MCF 10A (cell line): ENCODE measurements at places on chromosomes 2 and 18.
A peak's percentile ranks its signal among the peaks of the same experiment; 100 is the strongest.

GRCh38 chr2:12728221-12728777 lies 11.6 kb downstream of the TRIB2 start:
- DNase-seq = no peak

GRCh38 chr18:25067275-25068025 lies 284.5 kb downstream of the ZNF521 start:
- DNase-seq = no peak

- DNase-seq = no peak
These were observed 21.6 kb upstream of the GPR55 start for GRCh38 chr2:230946429-230947234.

GRCh38 chr18:12742453-12742852 lies 39.6 kb downstream of the PSMG2 start:
- DNase-seq = peak; percentile 55

DNA sequence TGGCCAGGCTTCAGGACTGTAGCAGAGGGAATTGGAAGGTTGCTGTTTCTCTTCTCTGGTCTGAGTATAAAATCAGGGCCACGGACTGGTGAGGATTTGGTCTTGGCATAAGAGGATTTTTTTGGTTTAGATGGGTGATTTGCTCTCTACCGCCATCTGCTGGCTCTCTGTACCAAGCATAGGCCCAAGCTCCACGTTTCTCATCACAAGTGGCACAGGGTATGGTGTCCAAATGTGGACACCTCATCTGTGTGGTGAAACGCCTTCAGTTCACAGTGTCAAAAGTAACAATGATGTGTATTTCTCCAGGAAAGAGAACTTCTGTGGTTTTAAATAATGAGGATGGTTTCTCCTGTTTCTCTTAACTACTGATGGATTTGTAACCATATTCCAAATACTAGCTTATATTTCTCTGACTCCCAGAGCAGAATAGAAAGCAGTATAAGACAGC lies 115.1 kb downstream of the EML6 start:
- DNase-seq = peak; percentile 81

- no peak for DNase-seq
These were observed 111.0 kb upstream of the RASGRP3 start for GRCh38 chr2:33365264-33365970.

GRCh38 chr2:168896783-168897182 lies 4.3 kb upstream of the G6PC2 start:
- DNase-seq = no peak

DNA sequence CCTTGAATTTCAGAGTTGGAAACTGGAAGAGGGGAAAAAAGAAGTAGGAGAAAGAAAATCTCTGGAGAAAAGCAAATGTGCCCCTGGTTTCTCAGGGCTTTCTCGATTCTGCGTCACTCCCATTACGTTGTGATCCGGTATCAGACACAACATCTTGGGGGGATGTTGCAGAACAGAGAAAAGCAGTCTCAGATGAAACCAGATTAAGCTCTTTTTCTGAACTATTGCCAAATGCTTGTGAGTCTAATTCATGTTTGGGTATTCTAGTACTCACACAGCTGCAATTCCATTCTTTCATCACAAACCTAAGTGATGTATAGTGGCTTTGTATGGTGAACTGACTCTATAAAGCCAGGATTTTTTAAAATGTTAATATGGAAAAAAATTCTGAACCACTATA lies 233.2 kb downstream of the TCF4 start:
- DNase-seq = no peak

GRCh38 chr2:133235968-133236367 lies 332.3 kb downstream of the NCKAP5 start:
- DNase-seq = peak; percentile 0

DNA sequence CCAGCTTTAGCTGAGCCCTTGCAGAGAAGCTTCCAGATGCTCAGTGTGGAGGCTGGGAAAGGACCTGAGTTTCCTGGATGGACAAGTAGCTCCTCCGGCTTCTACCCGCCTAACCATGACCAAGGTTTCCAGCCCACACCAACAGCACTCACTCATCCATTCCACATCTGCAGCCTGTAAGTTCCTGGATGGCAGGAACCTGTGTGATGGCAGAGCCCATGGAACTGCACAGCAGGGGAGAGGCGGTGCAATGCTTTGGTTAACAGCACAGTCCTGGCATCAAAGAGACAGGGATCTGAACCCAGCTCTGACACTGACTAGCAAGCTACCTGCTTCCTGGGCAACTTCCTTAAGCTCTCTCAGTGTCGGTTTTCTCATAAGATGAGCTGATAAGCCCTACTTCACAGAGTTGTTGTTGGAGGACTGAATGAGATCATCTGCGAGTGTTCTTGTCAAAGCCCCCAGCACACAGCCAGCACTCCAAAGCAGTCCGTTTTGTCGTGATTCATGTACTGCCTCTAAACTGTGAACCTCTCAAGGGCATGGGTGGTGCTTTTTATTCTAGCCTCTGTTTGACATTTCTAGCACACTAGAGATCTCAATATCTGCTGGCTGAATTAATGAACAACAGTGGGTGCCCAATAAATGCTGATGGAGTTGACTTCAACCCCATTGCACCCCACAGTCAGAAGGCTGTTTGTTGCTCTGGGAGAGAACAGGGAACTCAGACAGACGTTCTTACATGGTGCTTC lies 41.6 kb upstream of the OTOF start:
- DNase-seq = no peak

- DNase-seq = no peak
These were observed 823.1 kb downstream of the EPHA4 start for GRCh38 chr2:220748875-220749479.

GRCh38 chr18:34978953-34979608 lies 62.1 kb upstream of the MAPRE2 start:
- DNase-seq = peak; percentile 93

DNA sequence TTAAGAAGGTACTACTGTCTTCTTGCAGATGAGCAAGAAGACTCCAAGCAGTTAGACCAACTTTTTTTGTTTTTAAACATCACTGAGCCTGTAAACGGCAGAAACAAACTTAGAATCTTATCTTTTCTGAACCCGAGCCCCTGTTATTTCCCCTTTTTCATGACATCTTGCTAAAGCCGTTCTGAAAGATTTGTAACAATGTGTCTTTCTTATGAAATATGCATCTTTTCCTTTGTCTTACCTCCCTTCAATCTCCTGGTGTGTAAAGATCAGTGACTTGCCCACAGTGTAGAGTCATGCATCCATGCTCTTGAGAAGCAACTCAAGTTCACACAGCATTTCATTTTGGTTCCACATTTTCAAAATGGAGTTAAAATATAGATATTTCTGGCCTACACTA lies 288.8 kb upstream of the CELF4 start:
- no peak for DNase-seq

GRCh38 chr2:65070856-65071255 lies 14.6 kb downstream of the CEP68 start:
- DNase-seq = no peak

GRCh38 chr18:47118981-47119380 lies 31.3 kb downstream of the HDHD2 start:
- no peak for DNase-seq

- DNase-seq = no peak
These were observed 455.5 kb upstream of the MEIS1 start for GRCh38 chr2:65979446-65979845.

GRCh38 chr2:209423562-209424198 lies at the start of gene MAP2:
Gene MAP2, plus strand, starts transcription at chr2:209424047. Its CDS starts 229,124 bp downstream, at chr2:209653171.
- peak; percentile 77 for DNase-seq

GRCh38 chr2:122238006-122238559 lies 482.6 kb downstream of the TSN start:
- no peak for DNase-seq

- DNase-seq = peak; percentile 63
These were observed 96.3 kb downstream of the FAM210A start for GRCh38 chr18:13629841-13630715.

DNA sequence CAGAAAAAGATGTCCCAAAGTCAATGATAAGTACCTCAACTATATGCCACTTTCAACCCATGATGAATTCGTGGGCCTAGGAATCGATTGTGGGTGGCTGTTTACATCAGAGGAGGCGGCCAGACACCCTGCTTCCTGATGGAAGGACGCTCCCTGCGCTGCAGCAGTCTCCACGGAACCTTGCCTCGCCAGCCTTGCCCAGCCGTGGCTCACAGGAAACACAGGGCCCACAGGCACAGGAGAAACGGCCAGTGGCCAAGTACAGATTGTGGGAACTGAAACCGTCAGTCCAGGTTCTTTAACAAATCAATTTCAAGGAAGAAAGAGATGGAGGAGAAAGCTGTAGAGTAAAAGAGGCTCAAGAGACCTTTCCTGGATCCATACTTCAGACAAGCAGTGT lies 101.5 kb upstream of the NFATC1 start:
- DNase-seq = no peak

DNA sequence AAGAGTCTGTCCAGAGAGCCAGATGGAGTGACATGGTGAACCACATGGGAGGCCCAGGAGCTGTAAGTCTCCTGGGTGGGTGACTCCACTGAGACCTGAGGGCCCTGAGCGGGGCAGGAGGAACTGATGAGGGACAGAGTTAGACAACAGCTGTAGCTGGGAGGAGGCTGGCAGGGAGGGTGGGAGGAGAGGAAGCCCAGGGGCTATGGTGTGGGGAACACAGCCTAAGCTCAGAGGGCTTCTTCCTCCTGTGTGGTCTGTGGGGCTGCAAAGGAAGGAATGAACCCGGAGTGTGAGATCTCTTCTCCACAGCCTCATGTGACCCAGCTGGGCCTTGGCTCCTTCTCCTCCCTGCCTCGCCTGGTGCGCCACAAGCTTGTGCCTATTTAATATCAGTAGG lies 395.6 kb upstream of the HS6ST1 start:
- DNase-seq = no peak

DNA sequence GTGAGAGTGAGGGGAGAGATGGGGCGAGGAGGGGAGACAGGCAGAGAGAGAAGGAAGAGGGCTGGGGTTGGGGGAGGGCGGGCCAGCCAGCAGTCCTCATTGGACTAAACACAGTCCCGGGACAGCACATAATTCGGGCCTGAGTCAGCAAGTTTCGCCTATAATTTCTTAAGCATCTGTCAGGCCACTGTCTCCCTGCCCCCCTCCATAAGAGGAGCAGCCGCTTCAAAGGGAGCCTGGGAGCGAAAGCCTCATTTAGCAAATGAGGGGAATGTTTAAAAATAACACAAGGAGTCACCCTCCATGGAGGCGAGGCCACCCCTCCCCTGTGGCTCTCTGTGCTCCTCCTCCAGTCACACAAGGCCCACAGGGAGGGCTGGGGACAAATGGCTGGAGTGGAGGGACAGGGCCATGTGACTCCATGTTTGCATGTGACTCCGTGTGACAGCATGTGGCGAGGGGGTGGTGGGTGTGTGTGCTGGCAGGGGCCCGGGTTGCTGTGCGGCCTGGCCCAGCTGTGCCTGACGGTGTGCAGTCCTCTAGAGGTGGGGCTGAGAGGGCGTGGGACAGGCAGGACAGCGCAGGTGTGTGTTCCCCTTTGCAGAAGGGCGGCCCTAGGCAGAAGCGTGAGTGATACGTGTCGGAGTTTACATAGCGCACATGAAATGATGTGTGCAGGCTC lies 162.4 kb downstream of the CELF4 start:
- peak; percentile 70 for DNase-seq

GRCh38 chr2:169709981-169710380 lies 15.7 kb downstream of the PHOSPHO2 start:
- DNase-seq = no peak

- no peak for DNase-seq
These were observed 11.5 kb downstream of the GEN1 start for GRCh38 chr2:17765398-17765797.

DNA sequence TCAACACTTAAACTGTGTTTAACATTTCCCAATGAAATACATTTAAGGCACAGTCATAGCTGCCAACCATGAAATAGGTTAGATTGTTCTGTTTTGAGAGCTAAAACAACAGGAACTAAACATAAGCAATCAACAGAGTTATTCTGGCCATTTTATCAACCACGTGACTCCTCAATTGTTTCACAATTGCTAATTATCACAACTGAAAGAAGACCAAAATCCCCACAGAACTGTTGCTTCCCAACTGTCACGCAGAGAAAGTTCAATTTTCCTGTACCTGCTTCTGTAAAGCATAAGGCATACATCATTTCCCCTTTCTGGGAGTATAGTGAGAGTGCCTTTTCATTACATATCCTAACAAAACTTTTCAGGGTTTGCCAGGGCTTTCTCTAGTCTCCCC lies 248.6 kb downstream of the EPHA4 start:
- DNase-seq = no peak

- DNase-seq = peak; percentile 75
These were observed 810.6 kb upstream of the PIK3C3 start for GRCh38 chr18:41144441-41144840.

DNA sequence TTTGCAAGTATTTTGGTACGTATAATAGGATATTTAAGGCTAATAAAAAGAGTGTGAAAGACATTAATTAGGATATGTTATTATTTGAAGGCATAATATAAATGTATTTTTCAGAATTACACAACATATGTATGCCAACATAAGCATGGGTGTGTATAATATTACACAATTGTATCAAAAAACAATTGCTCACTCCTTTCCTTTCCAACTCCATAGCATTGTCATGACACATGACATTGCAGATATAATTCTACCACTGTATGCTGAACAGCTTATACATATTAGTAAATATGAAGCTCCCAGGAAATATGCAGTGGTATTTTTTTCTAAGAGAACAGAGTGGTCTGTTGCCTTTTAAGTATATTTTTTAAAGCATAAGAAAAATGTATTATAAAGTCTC lies 593.1 kb downstream of the TMX3 start:
- peak; percentile 58 for DNase-seq

GRCh38 chr2:9814129-9814868 lies 29.0 kb upstream of the TAF1B start:
- DNase-seq = no peak

DNA sequence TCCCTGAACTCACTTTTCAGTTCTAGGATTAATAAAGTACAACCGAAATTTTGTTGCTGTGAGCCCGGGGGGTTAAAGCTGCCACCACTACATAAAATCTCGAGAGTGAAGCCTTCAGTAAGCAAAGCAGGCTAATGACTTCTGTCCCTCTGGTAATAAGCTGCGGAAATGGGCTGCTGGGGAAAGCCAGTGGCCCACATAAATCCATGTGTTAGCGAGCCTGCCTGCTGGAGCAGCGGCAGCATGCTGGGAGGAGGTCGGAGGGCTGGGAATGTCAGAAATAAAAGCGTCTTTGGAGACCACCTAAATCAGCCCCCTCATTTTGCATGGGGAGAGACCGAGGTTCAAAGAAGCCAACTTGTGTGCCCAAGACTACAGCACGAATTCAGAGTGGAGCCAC lies 371.7 kb downstream of the TNS1 start:
- DNase-seq = no peak

DNA sequence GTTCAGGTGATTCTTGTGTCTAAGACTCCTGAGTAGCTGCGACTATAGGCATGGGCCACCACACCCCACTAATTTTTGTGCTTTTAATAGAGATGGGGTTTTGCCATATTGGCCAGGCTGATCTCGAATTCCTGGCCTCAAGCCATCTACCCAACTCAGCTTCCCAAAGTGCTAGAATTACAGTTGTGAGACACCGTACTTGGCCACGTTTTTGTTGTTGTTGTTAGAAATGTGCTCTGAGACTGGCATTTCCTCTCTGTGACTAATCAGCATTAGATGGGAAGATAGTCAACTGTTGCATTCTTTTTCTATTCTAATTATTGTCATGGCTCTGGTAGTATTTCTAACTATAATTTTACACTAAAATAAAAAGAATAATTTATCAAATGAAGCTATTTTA lies 191.7 kb downstream of the CAMKMT start:
- DNase-seq = peak; percentile 90
